Natural killer cell treated with Interleukin-12 subunit alpha and Interleukin-12 subunit beta and Interleukin-15 and Interleukin-18, amount 100 ng/mL, for 72 hours (primary cell): ENCODE measurements at places on chromosomes 5 and 9. TPM values are rescaled to one million over a fixed set of nuclear protein-coding genes. Genes with fewer than 3 reads are reported as not detected.

DNA sequence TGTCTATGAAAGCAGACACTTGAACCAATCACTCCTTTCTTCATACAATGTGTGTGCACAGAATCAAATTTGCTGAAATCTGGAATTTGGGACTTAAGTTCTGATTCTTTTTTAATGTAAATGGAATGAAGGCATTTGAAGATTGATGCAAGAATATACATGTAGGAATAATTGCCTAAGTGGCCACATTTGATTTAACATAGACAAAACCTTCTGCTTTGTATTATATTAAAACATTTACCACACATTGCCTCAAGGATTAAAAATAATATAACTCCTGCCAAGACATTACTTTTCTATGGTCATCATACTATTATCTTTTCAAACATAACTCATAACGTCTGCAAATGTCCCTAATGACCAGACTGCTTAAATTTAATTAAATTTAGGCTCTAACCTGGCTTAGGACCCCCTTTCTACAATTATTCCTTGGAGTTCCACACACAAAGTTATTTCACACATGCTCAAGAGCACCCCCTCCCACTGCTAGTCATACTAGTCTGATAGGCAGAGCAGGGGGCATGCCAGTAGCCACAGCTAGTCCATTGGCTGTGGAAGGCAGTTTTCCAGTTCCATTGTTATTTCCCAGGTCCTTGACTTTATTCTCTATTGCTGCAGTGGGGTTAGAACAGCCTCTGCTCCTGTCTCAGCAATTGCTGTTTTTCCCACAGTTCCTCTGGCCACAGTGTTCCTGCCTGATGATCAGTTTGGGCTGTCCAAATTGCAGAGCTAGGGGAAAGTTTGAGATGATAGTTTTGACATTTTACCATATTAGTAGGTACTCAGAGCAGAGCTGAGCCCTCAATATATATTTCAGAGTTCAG is 360.6 kb upstream of the GRAMD2B start:
- no peak for DNase-seq

- no peak for DNase-seq
Measured at GRCh38 chr9:15813076-15813475, 260.2 kb downstream of the CCDC171 start.

GRCh38 chr9:12698986-12699385 is 5.8 kb downstream of the TYRP1 start:
- DNase-seq = no peak

GRCh38 chr5:166959766-166960165 is 1331.7 kb upstream of the WWC1 start:
- DNase-seq = no peak

DNA sequence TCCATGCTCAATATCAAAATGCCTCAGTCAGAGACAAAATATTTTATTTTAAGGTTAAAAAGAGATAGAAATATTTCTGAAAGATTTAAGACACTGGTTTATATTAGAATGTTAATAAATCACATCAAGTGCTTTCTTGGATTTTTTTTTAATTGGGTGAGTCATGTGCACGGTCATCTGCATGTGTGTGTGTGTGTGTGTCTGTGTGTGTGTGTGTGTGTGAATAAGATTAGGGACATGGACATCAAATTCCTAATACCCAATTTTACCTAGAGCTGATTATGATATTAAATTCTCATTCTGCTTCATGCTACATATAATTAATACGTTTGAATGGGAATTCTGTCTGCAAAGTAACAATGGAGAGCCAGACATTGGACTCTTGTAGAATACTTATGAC is 122.9 kb downstream of the BASP1 start:
- DNase-seq = no peak

- DNase-seq = no peak
Measured at GRCh38 chr9:135468854-135469521, 10.6 kb upstream of the PPP1R26 start.

- no peak for DNase-seq
Measured at GRCh38 chr5:181184845-181185216, 20.2 kb downstream of the TRIM7 start.

GRCh38 chr5:109034306-109034705 is 286.6 kb downstream of the FER start:
- no peak for DNase-seq

DNA sequence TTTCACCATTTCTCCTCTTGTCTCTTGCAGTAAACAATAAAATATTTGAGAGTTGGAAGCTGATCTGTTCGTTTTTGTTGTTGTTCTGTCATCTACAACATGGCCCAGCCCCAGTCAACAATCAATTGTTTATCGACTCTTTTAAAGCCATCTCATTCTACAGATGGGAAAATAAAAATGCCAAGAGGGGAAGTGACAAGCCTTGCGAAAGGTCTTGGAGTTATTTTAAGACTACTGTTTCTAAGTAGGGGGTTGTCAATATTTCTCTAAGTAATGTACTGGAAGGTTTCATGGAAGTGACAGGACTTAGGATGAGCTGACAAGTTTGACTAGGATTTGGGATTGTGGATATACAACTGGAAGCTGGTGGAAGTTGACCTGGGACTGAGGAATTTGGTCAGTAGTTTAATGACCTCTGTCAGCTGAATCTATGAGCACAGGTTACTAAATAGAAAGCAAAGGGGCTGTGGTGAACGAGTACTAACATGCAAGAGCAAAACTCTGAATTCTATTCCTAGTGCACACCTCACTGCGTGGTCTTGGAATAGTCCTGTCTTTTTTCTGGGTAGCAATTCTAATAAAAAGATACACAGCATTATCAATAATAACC is 57.5 kb upstream of the ADRB2 start:
- no peak for DNase-seq

GRCh38 chr5:6568383-6568782 is 64.5 kb downstream of the NSUN2 start:
- DNase-seq = no peak

DNA sequence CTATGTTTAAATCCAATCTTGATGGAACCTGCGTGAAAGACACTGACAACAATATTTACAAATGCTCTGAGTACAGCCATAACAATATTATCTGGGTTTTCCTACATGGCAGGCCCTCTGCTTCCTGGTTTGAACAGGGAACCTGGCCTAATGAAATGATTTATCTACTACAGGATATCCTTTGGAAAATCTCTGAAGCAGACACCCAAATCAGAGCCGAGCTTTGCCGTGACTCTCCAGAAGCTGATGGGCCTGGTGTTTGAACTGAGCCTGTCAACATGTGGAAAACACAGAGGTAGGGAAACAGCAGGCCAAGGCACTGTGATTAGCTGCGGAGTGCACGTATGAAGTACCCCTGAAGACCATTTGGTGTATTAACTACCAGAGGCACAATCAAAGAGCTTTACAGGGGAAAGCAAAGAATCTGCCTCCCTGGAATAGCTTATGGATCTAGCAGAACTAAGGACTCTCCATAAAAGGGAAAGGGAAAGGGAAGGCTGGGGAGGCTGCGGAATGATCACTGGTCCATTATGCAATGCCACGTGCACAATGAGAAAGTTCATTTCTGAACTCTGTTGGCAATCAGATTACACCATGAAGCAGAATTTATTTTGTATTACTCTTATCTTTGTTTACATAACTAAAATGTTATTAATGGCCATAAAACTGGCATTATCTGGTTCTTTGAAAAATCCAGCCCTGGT is 321.9 kb downstream of the EBF1 start:
- DNase-seq = no peak

DNA sequence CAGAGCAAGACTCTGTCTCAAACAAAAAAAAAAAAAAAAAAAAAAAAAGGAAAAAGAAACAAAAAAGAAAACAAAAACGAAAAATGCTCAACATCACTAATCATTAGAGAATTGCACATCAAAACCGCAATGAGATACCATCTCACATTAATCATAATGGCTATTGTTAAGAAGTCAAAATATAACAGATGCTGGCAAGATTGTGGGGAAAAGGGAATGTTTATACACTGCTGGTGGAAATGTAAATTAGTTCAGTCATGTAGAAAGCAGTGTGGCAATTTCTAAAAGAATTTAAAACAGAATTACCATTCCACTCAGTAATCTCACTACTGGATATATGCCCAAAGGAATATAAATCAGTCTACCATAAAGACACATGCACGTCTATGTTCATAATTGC is 50.4 kb upstream of the PRR16 start:
- DNase-seq = no peak

- no peak for DNase-seq
Measured at GRCh38 chr5:38607930-38608564, 51.6 kb upstream of the LIFR start.

DNA sequence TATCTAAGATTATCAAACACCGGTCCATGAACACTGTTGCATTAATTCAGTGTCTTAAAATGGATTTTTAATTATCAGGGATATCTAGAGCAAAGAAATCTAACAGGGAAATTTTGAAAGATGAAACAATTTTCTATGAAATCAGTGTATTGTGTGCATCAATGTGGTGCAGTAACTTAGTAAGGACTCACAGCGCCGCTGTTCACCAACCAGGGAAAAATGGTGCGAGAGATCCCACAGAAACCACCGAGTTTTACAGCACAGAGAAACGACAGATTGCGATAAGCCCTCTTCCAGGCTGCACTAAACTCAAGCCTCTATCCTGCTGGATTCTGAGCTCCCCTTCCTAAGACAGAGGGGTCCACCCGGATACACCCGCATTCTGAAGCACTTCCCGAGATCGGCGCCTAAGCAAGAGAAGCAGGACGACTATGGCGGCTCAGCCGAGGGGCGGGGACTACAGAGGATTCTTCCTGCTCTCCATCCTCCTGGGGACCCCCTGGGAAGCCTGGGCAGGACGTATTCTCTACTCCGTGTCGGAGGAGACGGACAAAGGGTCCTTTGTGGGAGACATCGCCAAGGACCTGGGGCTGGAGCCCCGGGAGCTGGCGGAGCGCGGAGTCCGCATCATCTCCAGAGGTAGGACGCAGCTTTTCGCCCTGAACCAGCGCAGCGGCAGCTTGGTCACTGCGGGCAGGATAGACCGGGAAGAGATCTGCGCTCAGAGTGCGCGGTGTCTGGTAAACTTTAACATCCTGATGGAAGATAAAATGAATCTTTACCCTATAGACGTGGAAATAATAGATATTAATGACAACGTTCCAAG is at the start of gene PCDHGA7:
PCDHGA7 (plus strand) TSS at position 274 of the 826 bp plus-strand sequence; CDS start at position 432, 158 bp downstream.
- DNase-seq = no peak

GRCh38 chr5:13943676-13944075 is 812 bp downstream of the DNAH5 start:
- no peak for DNase-seq

DNA sequence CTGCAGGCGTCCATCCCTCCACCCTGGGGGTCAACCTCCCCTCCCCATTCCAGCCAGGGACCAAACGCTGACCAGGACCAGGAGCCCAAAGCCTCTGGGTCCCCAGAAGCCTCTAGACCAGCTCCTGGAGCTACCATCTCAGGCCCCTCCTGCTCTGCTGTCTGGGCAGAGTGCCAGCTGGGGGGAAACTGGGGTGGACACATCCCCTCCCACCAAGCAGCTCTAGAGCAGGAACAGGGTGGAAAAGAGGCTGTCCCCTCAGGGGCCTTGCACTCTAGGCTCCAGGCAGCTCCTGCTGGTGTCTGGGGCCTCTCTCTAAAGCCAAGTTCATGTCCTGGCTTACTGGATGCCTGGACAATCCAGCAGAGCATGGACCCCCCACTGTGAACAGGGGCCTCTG is 4.4 kb downstream of the SSNA1 start:
- DNase-seq = no peak

GRCh38 chr5:143435210-143435657 is 31.7 kb upstream of the NR3C1 start:
- peak; percentile 67 for DNase-seq

DNA sequence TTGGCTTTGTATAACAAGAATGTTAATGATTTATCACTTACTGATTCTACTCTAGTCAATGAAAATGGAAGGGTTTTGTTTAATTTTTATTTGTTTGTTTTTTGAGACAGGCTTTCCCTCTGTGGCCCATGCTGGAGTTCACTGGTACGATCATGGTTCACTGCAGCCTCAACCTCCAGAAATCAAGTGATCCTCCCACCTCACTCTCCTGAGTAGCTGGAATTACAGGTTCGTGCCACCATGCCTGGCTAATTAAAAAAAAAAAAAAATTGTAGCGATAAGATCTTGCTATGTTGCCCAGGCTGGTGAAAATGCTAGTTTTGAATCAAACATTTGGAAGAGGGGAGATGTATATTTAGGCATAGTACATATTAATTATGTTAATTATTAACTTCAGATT is 209.4 kb downstream of the NFIB start:
- no peak for DNase-seq

DNA sequence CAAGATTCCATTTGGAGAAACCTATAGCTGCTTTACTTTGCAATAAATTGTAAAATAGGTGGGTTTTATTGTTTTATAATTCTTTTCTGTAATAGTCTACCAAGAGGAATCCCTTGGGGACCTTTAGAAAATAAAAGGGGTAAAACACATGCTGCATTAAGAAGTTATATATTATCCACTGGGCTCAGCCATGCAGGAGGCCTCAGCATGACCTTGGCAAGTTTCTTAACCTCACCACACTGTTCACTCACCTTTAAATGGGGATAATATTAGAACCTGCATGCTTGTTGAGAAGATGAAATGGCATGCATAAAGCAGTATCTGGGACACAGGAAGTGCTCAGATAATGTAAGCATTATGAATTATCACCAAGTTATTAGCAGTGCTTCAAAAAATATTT is 120.2 kb downstream of the SEMA5A start:
- DNase-seq = no peak

DNA sequence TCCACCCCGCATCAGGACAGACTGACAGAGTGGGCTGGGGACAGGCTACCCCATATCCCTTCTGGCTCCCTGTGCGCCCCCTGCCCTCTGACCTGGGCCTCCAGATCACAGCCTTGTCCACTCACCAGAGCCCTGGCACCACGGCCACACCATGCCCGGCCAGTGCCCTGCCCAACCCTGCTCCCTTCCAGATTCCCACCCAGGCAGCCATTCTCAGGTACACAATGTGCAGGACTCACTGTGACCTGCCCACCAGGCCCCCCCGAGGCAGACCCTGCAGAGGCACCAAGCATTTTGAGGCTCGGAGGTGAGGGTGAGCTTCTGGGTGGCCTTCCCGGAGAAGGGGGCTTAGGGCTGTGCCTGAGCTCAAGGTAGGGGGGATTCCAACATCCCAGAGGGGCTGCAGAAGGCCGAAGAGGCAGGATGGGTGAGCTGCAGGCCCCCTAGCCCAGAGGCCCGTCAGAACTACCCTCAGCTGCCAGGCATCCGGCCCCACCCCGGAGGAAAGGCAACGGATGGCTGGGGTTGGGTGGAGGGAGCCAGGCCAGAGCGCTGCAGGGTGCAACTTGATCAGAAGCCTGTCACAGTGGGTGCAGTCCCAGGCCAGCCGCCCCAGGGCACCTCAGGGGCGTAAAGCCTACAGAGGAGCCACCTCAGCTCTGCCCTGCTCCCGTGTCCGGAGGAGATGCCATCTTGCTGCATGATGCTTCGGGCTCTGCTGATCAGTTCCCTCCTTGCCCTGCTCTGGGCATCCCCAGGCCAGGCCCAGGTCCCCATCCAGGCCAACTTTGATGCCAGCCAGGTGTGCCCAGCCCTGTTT is at the start of gene LCNL1:
LCNL1 (plus strand) TSS at position 762 of the 820 bp plus-strand sequence. CDS start 594 bp downstream, outside the sequence.
- DNase-seq = no peak

The SCGB3A1 gene
- not detected for total RNA-seq

The IQGAP2 gene
- 104 TPM for total RNA-seq

The GDF9 gene
- total RNA-seq = 0.50 TPM

The NR4A3 gene
- 2.4 TPM for total RNA-seq

The SQSTM1 gene
- total RNA-seq = 218 TPM

The ELL2 gene
- 200 TPM for total RNA-seq

The ANKRD31 gene
- 0.22 TPM for total RNA-seq

The HAUS6 gene
- 26.2 TPM for total RNA-seq

The TRIM36 gene
- 0.33 TPM for total RNA-seq

The COL23A1 gene
- total RNA-seq = 0.19 TPM

The PIP5K1B gene
- total RNA-seq = 0.73 TPM
